ENCODE measurements at places on chromosomes 11 and 22. TPM values are rescaled to one million over a fixed set of nuclear protein-coding genes. Genes with fewer than 3 reads are reported as not detected.

GRCh38 chr11:1570896-1571759, 943 bp downstream of the DUSP8 start:
- DNase-seq = no peak
- no peak overlapping the region for H3K4me3 ChIP-seq
- no peak overlapping the region for H3K27ac ChIP-seq
- H3K36me3 ChIP-seq = no peaks in the 10 kb centered on the region
- H3K27me3 ChIP-seq = peaks cover 10% of the 10 kb centered on the region

DNA sequence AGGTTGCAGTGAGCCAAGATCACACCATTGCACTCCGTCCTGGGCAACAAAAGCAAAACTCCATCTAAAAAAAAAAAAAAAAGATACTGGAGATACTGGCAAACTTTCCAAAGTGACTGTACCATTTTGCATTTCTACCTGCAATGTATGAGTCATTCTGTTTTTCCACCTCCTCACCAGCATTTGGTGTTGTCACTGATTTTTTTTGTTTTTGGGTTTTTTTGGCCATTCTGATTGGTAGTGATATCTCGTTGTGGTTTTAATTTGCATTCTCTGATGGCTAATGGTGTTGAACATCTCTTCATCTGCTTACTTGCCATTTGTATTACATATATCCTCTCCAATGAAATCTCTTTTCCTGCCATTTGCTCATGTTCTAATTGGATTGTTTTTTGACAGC, 12.0 kb upstream of the RBX1 start:
- H3K36me3 ChIP-seq = 0 out of 2 replicates have a peak, but pooled peaks cover 1% of the 10 kb centered on the region
- no peaks in the 10 kb centered on the region for H3K4me1 ChIP-seq
- H3K27ac ChIP-seq = no peak overlapping the region
- no peaks in the 10 kb centered on the region for H3K27me3 ChIP-seq
- DNase-seq = no peak
- no peak overlapping the region for H3K4me3 ChIP-seq

GRCh38 chr11:47918882-47919495, 61.4 kb upstream of the PTPRJ start:
- peaks cover 5% of the 10 kb centered on the region for H3K27me3 ChIP-seq
- peak overlapping the region; percentile 70 for H3K27ac ChIP-seq
- H3K36me3 ChIP-seq = no peaks in the 10 kb centered on the region
- H3K4me3 ChIP-seq = peak overlapping the region; percentile 64

- H3K36me3 ChIP-seq = no peaks in the 10 kb centered on the region
- no peaks in the 10 kb centered on the region for H3K27me3 ChIP-seq
- no peak for DNase-seq
- no peak overlapping the region for H3K27ac ChIP-seq
- no peak overlapping the region for H3K4me3 ChIP-seq
These were observed 27.0 kb downstream of the OR5AK2 start for GRCh38 chr11:57015679-57016078.

DNA sequence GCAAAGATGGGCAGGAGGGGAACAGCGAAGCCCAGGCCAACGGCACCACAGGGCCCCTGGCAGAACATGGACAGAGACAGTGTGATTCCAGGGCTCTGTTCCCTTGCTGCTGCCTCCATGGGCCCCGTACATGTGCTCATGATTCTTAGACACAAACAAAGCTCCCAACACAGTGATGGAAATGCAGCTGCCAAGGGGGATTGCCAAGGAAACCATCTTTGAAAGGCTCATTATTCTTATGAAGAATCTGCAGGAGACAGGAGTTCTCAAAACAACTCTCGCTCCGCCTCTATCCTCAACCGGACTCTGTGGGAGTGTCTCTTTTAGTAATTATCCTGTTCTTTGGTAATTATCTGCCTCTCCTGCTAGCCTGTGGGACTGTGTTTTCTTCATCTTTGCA, 32.2 kb downstream of the SERPINH1 start:
- no peaks in the 10 kb centered on the region for H3K36me3 ChIP-seq
- peaks cover 29% of the 10 kb centered on the region for H3K27me3 ChIP-seq
- DNase-seq = no peak
- no peak overlapping the region for H3K4me3 ChIP-seq
- no peak overlapping the region for H3K27ac ChIP-seq

DNA sequence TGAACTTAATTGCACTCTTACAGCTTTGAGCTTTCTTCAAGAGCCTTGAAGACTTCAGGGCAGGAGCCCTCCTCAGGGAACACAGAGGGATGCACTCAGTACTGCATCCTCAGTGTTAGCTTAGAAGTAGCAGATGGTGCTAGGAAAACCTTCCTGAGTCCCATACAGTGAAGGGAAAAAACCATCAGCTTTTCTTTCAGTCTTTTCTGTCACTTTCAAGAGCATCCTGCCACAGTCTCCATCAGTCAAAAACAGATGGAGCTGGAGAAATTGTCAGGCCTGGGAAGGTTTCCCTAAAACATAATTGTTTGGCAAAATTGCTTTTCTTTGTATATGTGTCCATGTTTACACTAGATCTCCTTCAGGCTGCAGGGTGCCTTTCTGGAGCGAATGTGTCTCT, 384.1 kb downstream of the NELL1 start:
- no peaks in the 10 kb centered on the region for H3K4me1 ChIP-seq
- H3K27me3 ChIP-seq = no peaks in the 10 kb centered on the region
- no peaks in the 10 kb centered on the region for H3K36me3 ChIP-seq
- DNase-seq = no peak

GRCh38 chr11:11409901-11410300, 56.9 kb upstream of the CSNK2A3 start:
- H3K27ac ChIP-seq = no peak overlapping the region
- H3K4me1 ChIP-seq = peaks cover 21% of the 10 kb centered on the region
- peaks cover 5% of the 10 kb centered on the region for H3K27me3 ChIP-seq
- DNase-seq = no peak
- no peak overlapping the region for H3K4me3 ChIP-seq

- H3K27me3 ChIP-seq = no peaks in the 10 kb centered on the region
- no peak for DNase-seq
- no peak overlapping the region for H3K27ac ChIP-seq
These were observed 31.3 kb downstream of the SLC1A2 start for GRCh38 chr11:35388061-35388460.

DNA sequence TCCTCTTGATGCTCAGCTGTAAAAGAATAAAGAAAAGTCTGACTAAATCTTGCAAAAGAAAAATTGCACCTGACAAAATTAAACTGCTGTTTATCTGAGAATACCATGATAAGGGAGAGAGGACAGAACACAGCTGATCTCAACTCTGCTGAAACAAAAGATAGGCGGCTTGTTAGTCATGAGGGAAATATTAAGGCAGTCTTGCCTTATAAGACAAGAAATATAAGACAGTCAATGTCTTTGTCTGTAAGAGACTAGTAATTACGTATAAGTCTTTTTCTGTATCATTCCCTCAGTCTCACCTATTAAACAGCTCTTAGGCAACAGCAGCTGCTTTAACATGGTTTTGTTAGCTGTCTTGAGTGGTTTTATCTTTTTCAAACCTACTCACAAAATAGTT, 296.6 kb downstream of the LUZP2 start:
- no peak overlapping the region for H3K4me3 ChIP-seq
- DNase-seq = no peak
- H3K36me3 ChIP-seq = no peaks in the 10 kb centered on the region
- no peaks in the 10 kb centered on the region for H3K4me1 ChIP-seq

DNA sequence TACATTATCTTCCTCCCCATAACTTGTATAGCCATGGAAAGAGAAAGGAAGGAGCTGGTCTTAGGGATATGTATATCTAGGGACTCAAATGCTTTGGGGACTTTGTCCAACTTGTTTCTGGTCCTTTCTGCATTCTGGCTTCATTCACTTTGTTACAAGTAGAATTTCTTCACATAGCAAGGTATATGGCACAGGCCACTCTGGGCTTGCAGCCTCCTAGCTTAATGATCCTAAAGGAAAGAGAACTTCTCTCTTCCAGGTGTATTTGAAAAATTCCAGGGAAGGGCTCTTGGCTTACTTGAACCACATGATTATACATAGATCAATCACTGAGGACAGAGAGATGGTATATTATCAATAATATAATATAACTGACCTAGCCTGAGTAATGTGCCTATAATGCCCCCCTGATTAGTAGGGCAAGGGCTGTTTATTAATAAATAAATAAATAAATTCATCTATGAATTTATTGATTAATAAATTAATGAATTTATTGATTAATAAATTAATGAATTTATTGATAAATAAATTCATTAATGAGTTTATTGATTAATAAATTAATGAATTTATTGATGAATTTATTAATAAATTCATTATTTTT, 48.2 kb upstream of the CEP295 start:
- no peak overlapping the region for H3K27ac ChIP-seq
- peaks cover 6% of the 10 kb centered on the region for H3K27me3 ChIP-seq
- no peak overlapping the region for H3K4me3 ChIP-seq
- H3K4me1 ChIP-seq = no peaks in the 10 kb centered on the region
- H3K36me3 ChIP-seq = no peaks in the 10 kb centered on the region

DNA sequence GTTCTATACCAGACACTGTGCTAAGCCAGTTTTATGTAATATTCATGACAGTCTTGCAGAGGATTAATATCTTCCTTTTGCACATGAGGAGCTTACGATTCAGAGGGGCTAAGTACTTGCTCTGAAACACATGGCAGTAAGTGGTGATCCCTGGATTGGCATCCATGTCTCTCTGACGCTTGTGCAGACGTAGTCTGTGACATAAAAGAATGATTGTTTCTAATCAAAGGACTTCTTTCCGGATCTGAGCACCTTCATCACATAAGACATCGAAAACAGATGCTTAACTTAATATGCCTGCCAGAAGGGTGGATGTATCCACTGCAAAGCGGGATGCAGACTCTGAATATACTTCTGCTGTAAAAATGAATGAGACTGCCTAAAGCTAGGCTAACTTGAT, 74.8 kb downstream of the ARHGAP42 start:
- no peak for DNase-seq
- H3K4me3 ChIP-seq = no peak overlapping the region
- no peaks in the 10 kb centered on the region for H3K4me1 ChIP-seq
- H3K36me3 ChIP-seq = no peaks in the 10 kb centered on the region

DNA sequence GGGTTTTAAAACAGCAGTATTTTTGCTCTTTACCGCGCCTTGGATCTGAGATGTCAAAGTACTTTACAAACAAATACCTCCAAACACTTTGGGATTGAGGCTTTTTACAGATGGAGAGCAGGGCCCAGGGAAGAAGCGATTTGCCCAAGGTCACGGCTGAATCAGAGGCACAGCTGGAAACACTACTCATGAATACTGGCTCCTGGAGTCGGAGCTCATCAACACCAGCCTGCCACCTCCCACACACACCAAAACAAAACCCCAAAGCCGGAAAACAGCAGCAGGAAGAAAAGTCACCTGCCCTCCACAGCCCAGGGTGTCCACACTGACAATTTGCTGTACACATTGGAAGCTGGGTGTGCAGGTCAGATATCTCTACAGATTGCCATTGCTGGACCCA, 339.4 kb downstream of the CADM1 start:
- H3K27me3 ChIP-seq = no peaks in the 10 kb centered on the region
- no peaks in the 10 kb centered on the region for H3K4me1 ChIP-seq
- 0 out of 2 replicates have a peak, but pooled peaks cover 4% of the 10 kb centered on the region for H3K36me3 ChIP-seq
- DNase-seq = no peak
- no peak overlapping the region for H3K4me3 ChIP-seq

DNA sequence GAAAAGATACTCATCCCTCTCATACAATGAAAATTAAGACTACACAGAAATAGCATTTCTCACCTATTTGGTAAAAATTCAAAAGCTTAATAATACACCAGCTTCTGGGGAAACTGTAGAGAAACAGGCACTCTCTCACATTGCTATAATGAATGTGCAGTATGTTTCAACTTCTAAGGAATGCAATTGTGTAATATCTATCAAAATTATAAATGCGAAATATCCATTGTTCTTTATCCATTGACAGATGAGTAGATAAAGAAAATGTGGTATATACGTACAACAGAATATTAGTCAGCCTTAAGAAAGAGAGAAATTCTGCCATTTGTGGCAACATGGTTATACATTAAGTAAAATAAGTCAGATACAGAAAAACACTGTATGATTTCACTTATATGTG, 101.4 kb upstream of the OR9G4 start:
- H3K36me3 ChIP-seq = no peaks in the 10 kb centered on the region
- no peak overlapping the region for H3K27ac ChIP-seq
- no peaks in the 10 kb centered on the region for H3K4me1 ChIP-seq
- no peak for DNase-seq
- no peak overlapping the region for H3K4me3 ChIP-seq

DNA sequence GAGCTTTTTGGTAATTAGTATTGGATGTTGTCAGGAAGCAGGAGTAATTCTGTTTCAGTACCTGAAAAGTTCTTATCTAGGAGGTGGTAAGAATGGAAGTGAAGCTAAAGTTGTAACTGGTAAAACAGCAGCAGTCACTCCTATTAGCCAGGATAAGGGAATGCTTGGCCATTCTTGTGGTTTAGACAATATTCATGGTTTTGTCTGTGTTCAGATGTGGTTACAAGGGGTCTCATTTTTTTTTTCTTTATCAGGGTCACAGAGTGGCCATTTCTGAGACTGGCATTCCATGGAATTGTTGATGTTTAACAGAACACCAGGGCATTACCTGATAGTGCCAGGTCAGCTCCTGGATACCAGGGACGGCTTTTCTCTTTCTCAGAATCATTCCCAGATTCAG, 23.8 kb downstream of the TAF1D start:
- H3K4me1 ChIP-seq = no peaks in the 10 kb centered on the region
- H3K4me3 ChIP-seq = no peak overlapping the region
- peaks cover 22% of the 10 kb centered on the region for H3K36me3 ChIP-seq
- H3K27ac ChIP-seq = no peak overlapping the region
- DNase-seq = no peak
- peaks cover 3% of the 10 kb centered on the region for H3K27me3 ChIP-seq

DNA sequence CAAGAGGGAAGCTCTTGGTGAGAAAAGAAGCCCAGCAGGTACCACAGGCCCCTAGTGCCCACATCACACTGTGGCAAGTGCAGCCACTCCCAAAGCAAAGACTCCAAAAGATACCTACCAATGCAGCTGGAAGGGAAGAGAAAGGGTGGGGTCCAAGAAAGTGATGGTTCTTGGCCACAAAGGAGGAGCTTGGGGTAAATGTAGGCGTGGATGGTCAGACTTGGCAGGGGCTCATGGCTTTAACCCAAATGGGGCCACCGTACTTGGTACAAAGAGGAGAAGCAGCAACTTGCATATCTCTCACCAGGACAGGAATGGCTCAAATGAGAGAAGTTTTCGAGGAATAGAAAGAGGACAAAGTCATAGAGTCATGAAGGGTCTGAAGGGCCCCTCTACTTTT, 4.8 kb downstream of the MAP3K11 start:
- H3K27ac ChIP-seq = peak overlapping the region; percentile 15
- peaks cover 18% of the 10 kb centered on the region for H3K36me3 ChIP-seq
- H3K4me1 ChIP-seq = peaks cover 48% of the 10 kb centered on the region
- no peak overlapping the region for H3K4me3 ChIP-seq
- DNase-seq = no peak

GRCh38 chr11:749731-750130, 2.5 kb downstream of the TALDO1 start:
- H3K27me3 ChIP-seq = peaks cover 3% of the 10 kb centered on the region
- no peak for DNase-seq
- H3K27ac ChIP-seq = peak overlapping the region; percentile 85
- peaks cover 11% of the 10 kb centered on the region for H3K36me3 ChIP-seq

- peaks cover 12% of the 10 kb centered on the region for H3K27me3 ChIP-seq
- H3K36me3 ChIP-seq = no peaks in the 10 kb centered on the region
- peak; percentile 41 for DNase-seq
- H3K4me1 ChIP-seq = no peaks in the 10 kb centered on the region
- no peak overlapping the region for H3K4me3 ChIP-seq
- no peak overlapping the region for H3K27ac ChIP-seq
These were observed 125.1 kb downstream of the TIMP3 start for GRCh38 chr22:32926600-32926999.

The FDX1 gene
- total RNA-seq = 8.6 TPM

The UPK3A gene
- total RNA-seq = not detected

The P4HA3 gene
- 3.9 TPM for total RNA-seq

The ZDHHC5 gene
- 82.2 TPM for total RNA-seq

The TRPM5 gene
- total RNA-seq = not detected

The MMP8 gene
- total RNA-seq = not detected

The LRRC75B gene
- total RNA-seq = 0.87 TPM

The CYP2R1 gene
- total RNA-seq = 3.2 TPM

The ABCC8 gene
- not detected for total RNA-seq

The DSCAML1 gene
- not detected for total RNA-seq

The MS4A4A gene
- not detected for total RNA-seq

All from HFFc6 (cell line).